Activated CD4-positive, alpha-beta T cell treated with anti-CD3 and anti-CD28 coated beads, Interleukin-2, amount 50 U/mL, for 24 hours (primary cell): ENCODE measurements at places on chromosomes 5 and 9.

GRCh38 chr9:98924946-98925820 lies 18.5 kb upstream of the COL15A1 start:
- no peak for DNase-seq

DNA sequence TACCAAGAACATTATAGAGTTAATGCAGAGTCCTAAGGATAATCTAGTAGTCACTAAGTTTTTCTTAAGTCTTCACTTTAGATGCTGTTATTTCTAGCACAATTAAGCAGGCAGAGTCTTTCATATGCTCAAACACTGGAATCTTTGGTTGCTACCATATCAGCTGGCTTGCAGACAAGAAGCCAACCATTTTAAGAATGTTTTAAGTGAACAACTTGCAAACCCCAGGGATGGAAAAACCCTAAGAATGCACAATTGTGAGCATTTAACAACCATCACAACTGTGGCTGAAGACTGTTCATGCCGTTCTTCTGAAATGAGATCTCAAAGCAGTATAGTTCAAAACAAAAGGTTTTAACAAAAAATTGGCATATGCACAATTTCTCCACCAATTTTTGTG lies 55.1 kb downstream of the CSNK1A1 start:
- DNase-seq, result no peak

GRCh38 chr5:106894964-106895363 lies 775.8 kb downstream of the EFNA5 start:
- DNase-seq, result no peak

- no peak for DNase-seq
These were observed 1.3 kb upstream of the SMC5 start for GRCh38 chr9:70257502-70257901.

DNA sequence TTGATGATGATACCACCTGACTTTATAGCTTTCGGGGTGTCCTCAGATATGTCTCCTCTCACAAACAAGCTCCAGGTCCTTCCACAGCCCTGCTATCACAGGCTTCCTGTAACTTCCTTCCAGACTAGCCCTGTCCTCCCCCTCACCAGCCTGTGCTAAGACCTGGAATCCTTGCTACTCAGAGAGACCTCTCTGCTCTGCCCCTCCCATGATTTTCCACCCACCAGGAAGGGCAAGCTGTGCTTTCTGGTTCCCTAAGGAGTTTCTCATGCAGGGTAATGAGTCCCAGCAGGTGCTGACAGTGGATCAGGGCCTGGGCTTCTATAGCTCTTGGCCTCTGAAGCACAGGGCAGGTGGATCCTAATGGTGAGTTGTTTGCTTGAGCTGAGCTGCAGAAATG lies 86.9 kb downstream of the AOPEP start:
- DNase-seq, result no peak
